ENCODE measurements at places on chromosomes 3 and 15.

DNA sequence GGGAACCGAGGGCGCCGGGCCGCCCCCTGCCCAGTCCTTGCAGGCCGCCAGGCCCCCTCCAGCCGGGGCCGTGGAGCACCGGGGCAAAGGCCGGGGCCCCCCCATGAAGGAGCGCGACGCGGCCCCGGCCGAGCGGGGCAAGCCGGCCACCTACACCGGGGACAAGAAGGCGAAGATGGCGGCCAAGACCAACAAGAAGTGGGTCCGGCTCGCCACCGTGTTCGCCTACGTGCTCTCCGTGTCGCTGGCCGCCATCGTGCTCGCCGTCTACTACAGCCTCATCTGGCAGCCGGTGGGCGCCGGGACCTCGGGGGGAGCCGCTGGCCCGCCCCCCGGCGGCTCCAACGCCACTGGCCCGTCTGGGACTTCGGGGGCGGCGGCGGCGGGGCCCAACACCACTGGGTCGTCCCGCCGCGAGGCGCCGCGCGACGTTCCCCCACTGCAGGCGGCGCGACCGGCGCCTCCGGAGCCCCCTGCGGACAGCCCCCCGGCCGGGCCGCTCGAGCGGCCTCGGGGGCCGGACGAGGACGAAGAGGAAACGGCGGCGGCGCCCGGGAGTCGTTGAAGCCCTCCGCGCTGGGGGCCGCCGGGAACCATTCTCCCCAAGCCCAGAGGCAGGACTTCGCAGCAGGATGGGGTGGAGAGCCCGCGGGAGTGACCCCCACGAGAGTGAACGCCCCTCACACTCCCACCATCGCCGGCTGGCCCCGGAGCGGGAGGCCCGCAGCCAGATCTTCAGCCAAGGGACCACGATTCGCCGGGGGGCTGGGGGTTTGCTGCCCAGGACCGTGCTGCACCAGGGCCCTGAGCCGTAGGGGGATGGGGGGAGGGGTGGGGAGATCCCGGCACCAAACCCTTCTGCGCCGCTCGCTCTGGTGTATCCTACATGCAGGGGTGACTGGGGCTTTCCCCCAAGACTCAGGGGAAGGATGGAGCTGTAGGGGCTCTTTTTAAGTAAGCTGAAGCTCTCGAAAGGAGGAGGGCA lies 753 bp downstream of the INAFM2 start:
- no peak for DNase-seq

DNA sequence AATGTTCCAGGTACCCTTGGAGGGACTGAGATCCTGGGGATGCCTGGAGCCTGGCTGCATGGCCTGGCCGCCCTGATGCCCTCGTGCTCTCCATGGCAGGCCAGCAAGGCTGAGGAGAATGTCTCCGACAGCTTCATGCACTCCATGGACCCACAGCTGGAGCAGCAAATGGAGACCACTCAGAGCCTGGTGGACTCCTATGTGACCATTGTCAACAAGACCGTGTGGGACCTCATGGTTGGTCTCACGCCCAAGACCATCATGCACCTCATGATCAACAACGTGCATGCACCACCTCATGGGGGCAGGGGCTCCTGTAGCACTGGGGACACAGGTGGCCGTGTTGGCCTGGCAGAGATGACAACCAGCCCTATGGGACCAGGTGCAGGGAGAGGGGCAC lies 19.7 kb downstream of the GOLGA6A start:
- DNase-seq: no peak

DNA sequence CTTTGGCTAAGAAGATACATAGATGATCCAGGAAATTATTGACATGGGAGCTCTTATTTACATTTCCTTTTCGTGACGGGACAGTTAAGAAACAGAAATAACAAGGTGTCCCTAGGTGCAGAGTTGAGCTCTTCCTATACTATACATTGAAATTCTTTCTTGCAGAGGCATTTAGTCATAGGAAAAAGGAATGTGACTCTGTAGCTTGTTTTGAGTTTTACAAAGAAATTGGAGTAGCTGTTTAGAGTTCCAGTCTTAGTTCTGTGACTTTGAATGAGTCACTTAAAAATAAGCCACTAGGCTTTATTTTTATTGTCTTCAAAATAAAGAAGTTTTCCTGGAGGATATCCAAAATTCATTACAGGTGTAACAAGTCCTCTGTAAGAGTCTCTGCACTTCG lies 723.5 kb upstream of the SGO1 start:
- no peak for DNase-seq

DNA sequence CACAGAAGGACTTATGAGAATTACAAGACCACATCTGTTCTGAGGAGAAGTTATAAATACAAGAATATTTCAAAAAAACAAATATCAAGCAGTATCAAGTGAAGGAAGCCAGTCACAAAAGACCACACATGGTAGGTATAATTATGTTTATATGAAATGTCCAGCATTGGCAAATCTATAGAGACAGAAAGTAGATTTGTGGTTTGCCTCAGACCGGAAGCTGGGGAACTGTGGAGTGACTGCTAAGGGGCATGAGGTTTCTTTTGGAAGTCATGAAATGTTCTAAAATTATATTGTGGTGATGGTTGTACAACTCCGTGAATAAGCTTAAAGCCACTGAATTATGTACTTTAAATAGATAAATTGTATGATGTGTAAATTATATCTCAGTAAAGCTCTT lies 136.9 kb downstream of the FRMD5 start:
- DNase-seq: no peak

- no peak for DNase-seq
Measured at GRCh38 chr3:65537109-65537508, 501.6 kb downstream of the MAGI1 start.

DNA sequence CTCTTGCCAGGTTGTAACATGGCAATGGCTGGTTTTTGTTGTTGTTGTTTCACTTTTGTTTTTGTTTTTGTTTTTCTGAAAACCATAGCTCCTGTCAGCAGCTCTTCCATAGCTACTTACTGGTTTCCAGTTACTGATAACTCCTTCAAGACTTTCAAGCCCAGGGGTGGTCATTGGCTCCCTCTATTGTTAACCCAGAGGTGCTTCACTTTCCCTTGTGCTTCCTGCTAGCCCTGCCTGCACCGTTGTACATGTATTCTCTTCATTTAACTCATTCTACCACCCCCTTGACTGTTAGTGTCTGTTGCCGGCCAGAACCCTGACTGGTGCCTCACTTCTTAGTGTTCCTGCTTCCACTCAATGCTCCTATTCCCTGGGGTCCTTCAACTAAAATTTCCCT lies 4.2 kb upstream of the TRAT1 start:
- DNase-seq: no peak

DNA sequence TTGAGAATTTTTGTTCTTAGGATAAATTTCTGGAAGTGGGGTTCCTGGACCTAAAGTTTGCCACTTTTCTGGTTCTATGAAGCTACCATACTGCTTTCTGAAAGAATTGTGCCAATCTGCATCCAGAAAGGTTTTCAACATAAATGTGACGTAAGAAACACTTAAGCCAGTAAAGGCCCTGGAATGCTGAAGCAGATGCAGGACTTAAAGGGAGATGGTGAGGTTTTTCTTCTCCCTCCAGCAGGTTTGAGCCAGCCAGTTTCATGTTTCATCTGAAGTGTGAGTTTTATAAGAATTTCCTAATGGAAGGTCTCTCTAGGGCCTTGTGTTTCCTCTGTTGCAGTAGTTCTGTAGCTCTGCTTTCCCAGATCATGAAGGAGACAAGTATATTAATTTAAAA lies 33.1 kb downstream of the ZNF592 start:
- DNase-seq: no peak

DNA sequence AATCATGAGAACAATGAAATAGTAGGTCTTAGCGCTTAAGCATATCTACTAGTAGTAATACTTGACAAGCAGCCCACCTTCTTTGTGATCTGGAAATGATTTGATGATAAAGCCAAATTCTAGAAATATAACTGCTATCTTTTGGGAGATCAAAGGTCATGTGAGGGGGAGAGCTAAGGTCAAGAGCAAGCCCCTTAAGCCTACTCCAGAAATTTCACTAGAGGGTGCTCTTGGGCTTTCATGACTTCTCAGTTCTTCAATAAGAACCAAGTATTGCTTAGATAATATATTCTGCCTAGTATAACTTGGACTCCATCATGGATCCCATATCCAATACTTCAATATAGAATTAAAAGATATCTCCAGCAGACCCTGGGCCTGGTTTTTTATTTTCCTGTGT lies 319.6 kb downstream of the ZBTB20 start:
- DNase-seq: no peak

DNA sequence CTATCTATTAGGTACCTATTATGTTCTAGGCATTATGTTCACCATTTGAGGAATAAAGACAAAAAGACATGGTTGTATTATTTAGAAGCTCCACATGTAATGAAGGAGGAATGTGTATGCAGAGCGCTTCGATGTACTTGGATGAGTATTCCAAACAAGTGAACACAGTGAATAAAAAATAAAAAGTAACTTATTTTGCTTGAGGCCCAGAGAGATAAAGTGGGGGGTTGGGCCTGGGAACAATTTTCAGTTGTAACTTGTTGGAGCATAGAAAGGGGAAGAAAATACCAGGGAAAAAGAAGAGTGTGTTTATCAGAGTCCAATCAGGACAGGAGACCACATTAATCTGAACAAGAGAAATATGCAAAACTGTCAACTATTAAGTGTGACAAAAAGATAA lies 445.7 kb upstream of the BCHE start:
- DNase-seq: no peak

DNA sequence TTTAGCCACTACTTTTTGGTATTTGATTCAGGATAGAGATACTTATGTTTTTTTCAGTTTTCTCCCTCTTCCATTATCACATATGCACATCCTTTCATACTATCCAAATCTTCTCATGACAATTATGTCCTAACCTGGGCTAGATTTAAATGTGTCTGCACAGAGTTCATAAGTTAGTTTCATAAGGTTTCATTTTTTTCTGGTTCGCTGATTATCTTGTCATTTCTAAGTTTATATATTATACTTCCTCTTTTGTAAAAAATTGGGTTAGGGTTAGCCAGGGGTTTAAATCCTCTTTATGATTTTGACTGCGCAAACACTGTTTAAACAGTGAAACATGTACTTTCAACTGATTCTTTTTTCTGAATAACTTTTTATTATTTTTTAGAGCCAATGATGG lies 148.6 kb downstream of the SST start:
- DNase-seq: no peak

DNA sequence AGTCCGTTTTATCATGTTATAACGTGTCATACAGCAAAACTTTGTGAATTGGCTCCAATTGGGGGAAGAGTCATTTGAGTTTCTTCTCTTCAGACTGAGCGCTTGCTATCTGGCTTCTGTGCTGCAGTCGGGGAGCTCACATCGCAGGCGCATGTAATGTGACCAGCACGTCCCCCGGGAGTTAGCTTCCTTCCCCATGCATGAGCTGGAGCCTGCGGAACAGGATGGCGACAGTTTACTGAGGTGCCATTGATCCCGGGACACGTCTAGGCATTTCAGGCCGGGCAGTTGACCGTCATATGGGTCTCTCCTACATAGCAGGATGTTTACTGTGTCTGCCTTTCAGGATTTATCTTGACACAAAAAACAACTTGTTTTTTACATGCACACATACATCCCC lies 44.8 kb downstream of the CMTM8 start:
- DNase-seq: no peak

DNA sequence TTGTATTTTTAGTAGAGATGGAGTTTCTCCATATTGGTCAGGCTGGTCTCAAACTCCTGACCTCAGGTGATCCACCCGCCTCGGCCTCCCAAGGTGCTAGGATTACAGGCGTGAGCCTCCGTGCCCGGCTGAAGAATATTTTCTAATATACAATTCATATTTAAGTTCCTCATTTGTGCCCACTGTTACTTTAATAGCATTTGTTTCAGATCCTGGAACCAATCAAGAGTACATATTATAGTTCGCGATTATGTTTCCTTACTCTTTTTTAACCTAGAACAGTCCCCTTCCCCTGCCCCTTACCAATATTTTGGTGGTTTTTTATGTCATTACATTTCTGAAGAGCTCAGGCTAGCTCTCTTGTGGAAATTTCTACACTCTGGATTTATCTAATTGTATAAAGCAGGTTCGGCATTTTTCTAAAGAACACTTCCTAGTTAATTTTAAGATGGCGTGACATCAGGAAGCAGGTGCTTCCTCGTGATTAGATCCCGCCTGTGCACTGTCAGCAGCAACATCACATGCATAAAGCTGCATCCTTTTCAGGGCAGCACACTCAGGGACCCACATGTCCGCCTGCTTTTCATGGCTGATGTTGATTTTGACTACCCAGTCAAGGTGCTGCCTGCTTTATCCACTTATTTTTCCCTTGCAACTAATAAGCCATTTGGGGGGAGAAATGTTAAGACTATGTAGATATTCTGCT lies 88.7 kb upstream of the EPHB3 start:
- DNase-seq: no peak

GRCh38 chr3:66075281-66075680 lies 36.6 kb upstream of the MAGI1 start:
- DNase-seq: no peak

- DNase-seq: no peak
Measured at GRCh38 chr3:180306155-180306554, 269.4 kb upstream of the PEX5L start.

DNA sequence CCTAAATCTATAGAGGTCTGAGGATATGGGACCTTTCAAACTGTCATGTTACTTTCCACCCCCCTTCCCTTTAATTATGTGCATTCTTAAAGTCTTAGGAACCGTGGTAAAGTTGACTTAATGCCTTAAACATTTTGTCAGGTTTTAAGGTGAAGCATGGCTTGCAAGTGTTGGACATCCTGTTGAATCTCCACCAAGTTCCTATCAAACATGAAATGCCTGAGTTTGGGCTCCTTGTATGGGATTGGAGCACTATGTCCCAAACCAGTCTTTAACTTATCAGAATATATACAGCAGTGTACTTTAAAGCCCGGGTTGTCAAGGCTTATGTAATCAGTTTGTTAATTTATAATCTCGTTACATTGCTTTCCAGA lies 1.1 kb downstream of the SNRK start:
- no peak for DNase-seq

GRCh38 chr3:36736301-36736700 lies 28.1 kb downstream of the DCLK3 start:
- no peak for DNase-seq

DNA sequence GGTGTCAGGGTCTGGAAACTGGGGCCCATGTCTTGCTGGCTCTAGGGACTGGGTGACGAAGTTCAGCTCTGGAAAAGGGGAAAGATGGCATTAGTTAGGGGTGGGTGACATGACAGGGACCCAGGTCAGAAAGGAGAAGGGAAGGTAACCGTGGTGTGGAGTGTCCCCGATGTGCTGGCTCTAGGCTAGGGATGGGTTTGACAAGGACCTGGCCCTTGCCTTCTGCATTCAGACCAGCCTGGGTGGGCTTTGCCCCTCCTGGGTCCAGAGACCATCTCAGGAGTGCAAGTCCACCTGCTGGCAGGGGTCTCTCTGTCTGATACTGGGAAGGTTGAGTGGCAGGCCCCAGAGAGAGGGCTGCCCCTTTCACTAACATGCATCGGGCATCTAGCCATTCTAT lies 28.7 kb upstream of the ATP2B2 start:
- DNase-seq: no peak

Measured in D721Med (cell line).